ENCODE measurements at places on chromosomes 4 and X.

DNA sequence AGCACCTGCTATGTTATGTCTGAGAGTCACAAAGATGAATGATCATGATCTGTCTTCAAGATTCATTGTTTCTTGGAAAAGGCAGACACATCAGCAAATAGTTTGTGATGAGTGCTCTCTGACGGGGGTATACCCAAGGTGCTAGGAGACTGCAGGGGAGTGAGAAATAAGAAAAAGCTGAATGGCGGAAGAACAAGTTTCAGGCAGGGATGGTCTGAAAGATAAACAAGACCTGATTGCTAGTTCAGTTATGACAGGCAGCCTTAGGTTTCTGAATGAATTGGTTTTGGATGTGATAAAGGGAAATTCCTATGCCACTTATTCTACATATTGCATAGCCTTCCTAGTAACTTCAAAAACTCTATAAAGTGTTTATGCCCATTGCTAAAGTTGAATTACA is 327.0 kb upstream of the DKK2 start:
- no peak for DNase-seq

GRCh38 chrX:78619834-78620233 is 39.3 kb downstream of the RTL3 start:
- DNase-seq, result no peak

DNA sequence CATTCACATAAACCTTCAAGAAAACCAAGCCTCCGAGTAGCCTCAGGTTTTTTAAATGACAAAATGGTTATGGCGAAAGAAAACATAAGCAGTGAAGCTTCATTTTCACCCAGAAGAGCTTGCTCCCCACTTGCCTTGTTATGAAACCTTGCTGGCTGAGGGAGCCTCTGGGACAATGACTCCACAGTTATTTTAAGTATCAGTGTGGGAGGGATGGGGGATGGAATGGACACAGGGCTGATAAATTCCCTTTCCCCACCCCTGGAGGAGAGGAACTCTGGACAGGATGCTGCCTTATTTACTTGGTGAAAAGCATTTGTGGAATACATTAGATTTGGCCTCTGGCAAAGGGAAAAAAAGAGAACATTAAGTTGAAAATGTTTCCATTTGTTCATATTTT is 220.7 kb upstream of the CNKSR2 start:
- no peak for DNase-seq

- no peak for DNase-seq
Measured at GRCh38 chr4:129966175-129966574, 870.2 kb downstream of the C4orf33 start.

DNA sequence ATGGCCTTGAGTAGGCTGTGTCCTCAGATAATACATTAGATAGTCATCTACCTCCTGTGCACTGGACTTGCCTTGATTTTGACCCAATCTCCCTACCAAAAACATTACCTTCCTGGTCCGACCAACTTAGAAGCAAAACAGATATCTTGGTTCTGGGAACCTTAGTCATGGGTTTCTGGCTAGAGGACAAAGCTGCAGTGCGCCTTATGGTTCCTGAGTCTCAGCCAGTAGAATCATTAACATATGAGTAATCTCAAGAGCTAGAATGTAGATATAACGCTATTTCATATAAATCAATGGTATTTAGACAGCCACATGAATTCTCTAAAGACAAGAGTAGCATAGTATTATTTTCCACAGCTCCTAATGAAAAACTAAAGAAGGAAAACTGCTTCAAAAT is 83.1 kb downstream of the GRIA3 start:
- DNase-seq, result no peak

DNA sequence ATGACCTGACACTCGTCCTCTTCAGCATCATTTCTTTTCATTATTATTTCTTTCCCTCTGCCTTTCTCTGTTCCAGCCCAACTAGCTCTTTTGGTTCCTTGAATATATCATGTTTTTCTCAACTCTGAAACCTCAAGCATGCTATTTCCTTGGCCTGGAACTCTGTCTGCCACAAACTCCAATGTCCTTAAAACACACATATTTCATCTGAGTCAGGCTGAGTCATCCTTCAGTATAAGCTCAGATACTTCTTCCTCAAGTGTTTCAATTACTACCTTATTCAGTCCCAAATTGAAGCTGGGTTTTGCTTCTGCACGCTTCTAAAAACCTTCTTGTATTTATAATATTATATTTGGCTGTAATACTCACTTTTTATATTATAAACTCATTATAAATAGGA is 424.2 kb downstream of the PDGFC start:
- DNase-seq, result no peak

DNA sequence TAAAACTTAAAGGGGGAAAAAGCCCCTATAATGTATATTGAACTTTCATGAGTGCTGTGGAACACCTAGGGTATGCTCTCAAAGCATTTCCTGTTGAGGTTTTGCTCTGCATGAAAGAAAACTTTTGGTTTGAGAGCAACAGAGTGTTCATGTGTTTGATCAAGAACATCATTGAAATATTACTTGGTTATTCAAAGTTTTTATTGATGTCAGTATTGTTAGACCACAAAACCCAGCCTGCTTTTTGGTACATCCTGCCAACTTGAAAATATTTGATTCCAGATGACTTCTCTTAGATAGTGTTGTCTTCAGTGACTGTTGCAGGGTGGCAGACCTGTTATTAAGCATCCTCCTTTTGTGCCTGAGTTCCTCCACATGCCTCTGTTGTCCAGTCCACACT is 68.0 kb downstream of the N4BP2 start:
- no peak for DNase-seq

DNA sequence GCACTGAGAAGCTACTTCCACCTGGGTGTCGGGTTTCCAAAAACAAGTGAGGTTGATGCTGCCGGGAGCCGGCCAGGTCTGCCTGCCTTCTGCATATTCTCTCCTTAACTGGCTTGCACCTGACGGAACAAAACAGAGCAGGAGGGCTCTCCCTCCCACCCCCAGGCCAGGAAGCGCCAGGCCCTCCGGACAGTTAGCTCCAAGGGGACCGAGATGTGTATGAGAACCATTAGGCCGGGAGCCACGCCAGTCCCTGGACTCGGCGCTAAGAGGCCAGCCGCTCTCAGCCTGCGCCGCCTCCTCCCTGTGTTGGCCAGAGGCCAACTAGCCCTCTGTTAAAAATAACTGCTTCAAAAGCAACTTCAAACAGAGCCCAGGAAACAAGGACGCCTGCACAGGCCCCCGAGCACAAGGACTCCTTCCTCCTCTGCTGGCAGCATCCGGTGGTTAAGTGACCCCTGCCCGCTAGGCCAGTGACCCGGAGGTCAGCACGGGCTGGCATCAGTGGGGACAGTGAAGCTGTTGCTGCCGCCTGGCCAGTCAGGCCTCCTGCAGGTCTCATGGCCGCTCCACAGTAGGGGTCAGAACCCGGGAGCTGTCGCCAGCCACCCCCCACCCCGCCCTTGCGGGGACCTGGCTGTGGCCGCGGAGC is 107.9 kb downstream of the ABLIM2 start:
- DNase-seq, result no peak

DNA sequence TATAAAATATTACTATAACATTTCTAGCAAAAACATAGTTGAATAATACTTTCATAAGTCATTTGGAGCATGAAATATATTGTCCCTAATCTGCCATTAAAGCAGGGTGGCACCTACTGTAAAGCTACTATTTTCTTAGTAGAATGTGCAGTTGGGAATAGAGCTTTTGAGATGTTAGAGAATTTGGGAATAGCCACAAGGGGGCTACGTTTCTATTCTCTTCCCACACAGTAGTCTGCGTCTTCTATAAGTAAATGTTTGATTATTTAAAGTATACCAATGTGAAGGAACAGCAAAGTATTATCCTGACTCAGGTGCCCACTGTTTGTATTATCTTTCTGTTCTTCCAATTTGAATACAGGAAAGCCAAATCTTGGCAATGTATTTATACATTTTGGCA is 323.2 kb upstream of the GIMD1 start:
- DNase-seq, result no peak

DNA sequence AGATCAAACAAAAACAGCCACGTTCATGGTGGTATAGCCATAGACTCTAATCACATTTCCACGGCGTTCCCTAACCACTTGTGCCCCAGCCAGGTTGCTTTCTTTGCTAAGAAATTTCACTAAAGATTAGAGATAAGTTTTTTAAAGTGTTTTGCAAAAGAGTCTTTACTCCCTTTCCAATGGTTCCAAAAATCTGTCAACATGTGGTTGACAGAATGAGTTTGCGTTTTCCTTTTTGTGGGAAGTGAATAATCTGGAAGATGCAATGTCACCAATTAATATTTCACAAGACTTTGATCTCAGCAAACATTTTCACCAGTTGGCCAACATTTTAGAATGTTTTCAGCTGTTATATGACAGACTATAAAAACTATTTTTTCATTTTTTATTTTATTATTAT is 35.3 kb downstream of the CXCL1 start:
- DNase-seq, result no peak

DNA sequence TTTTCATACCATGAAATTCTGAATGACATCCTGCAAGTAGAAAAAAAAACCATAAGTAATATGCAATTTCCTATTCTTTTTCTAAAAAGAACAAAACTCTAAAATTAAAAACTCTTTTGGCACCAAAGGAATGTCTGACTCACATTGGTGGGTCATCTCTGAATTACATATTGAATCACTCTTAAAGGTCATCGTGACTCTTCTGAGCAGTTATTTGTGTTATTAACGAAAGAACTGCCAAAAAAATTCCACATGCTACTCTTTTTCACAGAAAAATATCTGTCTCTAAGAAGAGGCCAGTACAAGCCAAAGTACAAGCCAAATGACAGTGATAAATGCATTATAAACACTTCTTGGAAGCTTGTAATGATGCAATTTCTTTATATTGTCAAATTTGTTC is 282.2 kb downstream of the GUCY2F start:
- DNase-seq, result no peak

DNA sequence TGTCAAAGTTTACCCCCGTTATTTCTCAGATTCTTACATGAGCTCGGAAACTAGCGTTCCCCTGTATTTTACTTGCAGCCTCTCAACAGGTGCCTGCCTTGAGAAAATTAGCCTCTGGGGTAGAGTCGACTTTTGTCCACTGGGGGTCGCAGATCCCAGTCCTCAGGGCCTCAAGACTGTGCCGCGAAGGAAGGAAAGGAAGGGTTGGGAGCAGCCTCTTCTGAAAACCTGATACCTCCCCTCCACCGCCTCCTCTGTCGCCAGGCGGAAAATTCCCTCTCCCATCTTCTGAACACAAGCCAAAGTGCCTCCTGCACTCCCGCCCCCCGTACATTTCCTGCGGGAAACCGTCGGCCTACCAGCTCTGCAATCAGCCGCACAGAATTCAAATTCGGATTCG is 44.4 kb upstream of the TMSB15B start:
- DNase-seq, result peak; percentile 19

GRCh38 chr4:172009446-172010230 is 196.4 kb downstream of the GALNTL6 start:
- no peak for DNase-seq

GRCh38 chrX:72576141-72576894 is 3.7 kb upstream of the HDAC8 start:
- DNase-seq, result no peak

- DNase-seq, result no peak
Measured at GRCh38 chrX:154019633-154020528, at the start of gene IRAK1. Gene IRAK1, minus strand, starts transcription at chrX:154019902. Its CDS starts 90 bp downstream, at chrX:154019812.

GRCh38 chrX:154486052-154486395 is 391 bp downstream of the UBL4A start:
- DNase-seq, result no peak

DNA sequence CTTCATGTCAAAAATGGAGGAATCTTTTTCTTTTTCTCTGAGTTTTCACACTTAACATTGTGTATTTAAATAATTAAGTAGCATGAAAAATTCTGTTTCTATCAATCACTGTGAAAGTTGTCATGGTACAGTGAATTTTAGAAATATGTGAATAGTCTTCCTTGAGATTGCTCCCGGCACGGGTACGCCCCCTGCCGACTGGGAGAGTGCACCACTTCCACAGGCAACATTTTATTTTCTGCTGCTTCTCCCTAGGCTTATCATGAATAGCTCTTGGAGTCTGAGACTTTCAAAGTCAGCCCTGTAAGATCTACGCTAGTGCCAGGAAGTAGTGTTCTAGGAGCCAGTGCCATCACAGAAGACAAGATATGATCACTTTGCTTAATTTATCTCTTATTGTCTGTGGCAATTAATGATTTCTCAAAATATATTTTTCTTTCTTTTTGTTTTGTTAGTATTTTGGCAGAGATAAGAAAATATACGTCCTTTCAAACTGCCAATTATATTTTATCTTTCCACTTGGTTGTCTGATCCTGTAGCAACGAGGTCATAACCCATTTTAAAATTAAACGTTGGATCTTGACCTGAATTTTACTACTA is 763.8 kb upstream of the AADAT start:
- DNase-seq, result peak; percentile 3

DNA sequence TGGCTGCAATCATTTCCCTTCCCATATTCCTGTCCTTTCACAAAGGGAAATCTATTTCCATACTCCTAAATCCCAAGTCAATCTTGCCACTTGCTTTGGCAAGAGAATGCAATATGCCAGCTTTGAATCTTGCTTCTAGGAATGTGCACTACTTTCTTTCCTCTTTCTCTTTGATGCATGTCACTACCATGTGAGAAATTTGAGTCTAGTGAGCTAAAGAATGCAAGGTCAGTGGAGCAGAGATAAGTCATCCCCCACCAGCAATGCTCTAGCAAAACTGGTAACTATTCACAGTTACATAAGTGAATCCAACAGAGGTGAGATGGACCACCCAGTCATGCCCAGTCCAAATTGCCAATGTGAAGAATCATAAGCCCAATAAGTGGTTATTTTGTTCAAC is 910.4 kb downstream of the RAB28 start:
- no peak for DNase-seq

DNA sequence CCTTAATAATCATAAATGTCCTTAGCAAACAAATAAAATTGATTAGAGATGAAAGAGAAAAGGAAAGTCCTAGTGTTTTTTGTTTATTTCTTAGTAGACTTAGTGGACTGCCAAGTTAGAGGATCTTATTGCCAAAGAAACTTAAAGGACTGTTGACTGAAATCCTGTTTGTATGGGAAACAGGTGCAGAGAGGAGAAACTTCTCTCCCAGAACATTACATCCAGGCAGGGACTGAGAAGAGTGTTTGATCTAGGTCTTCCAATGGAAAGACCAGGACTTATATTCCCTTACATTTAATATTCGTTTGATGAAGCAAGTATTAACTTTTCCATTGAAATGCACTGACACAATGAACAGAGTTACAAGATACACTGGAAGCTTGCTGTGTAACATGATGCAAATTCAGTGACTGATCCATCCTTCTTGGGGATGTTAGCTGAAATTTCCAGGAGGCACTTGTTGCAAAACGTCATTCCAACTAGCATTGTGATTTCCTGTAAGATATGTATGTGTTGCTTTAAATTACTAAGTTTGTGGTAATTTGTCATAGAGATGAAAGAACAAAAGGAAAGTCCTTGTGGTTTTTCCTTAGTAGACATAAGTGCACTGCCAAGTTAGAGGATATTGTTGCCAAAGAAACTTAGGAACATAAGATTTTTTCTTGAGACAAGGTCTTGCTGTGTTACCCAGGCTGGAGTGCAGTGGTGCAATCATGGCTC is 505.6 kb downstream of the STIM2 start:
- no peak for DNase-seq

- no peak for DNase-seq
Measured at GRCh38 chrX:35150052-35150451, 207.5 kb downstream of the FAM47B start.

Measured in GM12864 (cell line).